NCI-H1436 (cell line): ENCODE measurements at places on chromosomes 12 and 14.

DNA sequence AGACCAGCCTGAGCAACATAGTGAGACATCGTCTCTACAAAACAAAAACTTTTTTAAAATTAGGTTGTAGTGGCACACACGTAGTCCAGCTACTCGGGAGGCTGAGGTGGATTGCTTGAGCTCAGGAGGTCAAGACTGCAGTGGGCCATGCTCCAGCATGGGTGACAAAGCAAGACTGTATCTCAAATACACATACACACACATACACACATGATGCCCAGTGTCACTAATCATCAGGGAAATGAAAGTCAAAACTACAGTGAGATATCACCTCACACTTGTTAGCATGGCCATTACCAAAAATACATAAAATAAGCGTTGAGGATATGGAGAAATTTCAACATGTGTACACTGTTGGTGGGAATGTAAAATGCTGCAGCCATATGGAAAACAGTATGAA is 33.2 kb upstream of the KICS2 start:
- no peak for DNase-seq

DNA sequence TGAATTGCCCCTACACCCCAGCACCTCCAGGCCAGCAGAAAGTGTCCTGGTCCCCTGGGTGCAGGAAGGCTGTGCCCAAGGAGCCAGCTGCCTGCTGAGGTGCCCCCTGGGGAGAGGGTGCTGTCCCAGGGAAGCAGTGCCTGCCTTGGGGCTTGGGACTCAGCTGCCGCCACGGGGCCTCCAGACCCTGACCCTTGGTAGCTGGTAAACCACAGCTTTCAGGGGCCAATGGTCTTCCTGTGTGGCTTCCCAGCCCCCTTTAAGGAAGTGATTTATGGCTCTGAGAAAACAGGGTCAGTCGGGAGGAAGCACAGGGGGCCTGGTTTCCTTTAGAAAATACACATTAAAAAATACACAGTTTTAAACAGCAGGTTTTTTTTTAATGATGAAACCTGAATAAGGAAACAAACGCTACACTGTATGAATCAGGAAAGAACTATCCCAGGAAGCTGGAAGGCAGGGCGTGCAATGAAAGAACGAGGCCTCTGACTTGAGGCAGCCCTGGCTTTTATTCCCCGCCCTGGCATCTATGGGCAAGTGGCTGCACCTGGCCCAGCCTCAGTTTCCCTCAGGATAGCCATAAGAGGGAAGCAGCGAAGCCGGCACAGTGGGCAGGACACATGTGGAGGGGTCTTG is 40.6 kb upstream of the EML1 start:
- DNase-seq, result no peak

DNA sequence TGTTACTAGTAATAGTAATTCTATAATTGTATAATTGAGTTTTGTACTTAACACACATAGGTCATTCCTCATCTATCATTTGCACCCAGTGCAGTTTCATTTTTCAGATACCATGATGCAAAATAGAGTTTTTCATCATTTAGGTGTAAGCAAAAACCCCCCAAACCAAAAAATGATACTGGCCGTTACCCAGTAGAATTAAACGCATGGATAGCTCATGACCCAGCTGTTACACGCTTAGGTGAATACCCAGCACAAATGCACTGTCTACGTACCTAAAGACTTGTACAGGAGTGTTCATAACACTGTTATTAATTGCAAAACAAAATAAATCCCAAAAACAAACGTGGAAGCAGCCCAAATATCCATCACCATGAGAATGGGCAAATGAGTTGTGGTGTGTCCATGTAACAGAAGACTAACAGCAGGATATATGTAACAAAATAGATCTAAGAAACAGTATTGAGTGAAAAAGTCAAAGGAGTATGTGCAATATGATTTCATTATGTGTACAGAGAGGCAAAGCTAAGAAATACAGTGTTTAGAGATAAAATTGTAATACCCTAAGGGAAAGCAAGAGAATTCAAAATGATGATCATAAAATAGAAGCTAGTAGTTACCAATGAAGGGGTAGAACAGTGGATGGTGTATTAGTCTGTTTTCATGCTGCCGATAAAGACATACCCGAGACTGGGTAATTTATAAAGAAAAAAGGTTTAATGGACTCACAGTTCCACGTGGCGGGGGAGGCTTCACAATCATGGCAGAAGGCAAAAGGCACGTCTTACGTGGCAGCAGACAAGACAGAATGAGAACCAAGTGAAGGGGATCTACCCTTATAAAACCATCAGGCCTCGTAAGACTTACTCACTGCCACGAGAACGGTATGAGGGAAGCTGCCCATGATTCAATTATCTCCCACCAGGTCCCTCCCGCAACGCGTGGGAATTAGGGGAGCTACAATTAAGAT is 49.8 kb downstream of the EID3 start:
- DNase-seq, result no peak

GRCh38 chr12:15486859-15487258 is 164.6 kb downstream of the PTPRO start:
- DNase-seq, result no peak

DNA sequence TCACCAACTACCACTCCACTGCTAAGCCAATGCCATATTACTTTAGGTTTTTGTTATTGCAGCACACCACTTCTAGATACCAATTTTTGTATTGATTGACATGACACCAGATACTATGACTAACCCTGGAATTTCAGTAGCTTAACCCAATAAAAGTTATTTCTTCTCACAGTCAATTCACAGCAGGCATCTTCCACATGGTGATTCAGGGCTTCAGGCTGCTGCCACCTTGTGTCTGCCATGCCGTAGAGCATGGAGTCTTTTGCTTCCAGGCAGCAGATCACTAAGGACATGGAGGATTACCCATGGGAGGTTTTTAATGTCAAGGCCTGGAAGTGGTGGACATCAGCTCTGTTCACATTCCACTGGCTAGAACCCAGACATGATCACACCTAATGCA is 56.4 kb upstream of the LTA4H start:
- DNase-seq, result no peak

GRCh38 chr14:70845601-70846000 is 36.3 kb upstream of the MAP3K9 start:
- no peak for DNase-seq

- no peak for DNase-seq
These were observed 3.3 kb downstream of the ACVR1B start for GRCh38 chr12:51954561-51955361.

DNA sequence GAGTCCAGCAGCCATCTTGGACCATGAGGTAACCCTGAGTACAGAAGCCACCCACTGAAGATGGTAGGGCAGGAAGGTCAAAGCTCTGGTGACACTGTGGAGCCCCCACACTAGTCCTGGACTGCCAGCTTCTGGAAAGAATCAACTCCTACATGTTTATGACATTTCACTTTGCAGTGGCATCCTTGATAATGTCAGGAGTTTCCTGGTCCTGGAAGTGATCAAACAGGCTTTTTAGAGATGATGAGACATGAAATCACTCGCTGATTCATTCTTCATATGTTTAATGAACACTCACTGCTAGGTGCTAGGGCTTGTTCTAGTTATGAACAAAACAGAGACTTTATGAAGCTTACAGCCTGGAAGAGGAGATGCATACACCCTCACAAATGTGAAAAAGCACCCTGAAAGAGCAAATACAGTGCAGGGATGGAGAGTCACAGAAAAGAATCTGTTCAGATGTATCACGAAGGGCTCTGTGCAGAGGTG is 15.8 kb upstream of the HNF1A start:
- no peak for DNase-seq

DNA sequence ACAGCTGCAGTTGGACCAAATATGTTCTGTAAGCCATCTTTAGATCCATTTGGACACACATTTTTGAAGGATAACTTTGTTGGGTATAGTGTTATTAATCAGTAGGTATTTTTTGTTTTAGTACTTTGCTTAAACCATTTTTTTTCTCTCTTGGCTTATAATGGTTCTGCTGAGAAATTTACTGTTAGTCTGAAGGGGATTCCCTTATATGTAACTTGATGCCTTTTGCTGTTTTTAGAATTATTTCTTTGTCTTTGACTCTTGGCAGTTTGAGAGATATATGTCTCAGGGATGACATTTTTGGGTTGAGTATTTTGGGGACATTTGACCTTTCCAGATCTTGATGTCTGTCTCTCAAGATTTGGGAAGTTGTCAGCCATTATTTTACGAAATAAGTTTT is 169.8 kb downstream of the GPHN start:
- no peak for DNase-seq

DNA sequence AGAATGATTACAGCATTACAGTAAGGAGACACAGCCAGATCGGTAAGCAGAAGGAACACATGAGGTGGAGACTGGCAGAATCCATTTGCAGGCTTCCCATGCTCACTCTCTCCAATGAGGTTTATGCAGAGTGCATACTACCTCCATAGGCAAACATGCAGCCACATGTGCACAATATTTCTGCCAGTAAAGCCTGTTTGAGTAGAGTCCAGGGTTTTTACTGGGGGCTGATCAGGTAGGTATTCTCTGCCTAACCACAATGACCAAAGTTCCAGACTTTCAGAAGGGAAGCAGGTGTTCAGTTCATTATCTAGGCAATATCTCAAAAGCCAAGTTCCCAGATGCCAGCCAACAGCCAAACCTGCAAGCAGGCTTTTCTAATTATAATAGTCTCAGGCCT is 31.1 kb downstream of the INTS13 start:
- DNase-seq, result no peak

DNA sequence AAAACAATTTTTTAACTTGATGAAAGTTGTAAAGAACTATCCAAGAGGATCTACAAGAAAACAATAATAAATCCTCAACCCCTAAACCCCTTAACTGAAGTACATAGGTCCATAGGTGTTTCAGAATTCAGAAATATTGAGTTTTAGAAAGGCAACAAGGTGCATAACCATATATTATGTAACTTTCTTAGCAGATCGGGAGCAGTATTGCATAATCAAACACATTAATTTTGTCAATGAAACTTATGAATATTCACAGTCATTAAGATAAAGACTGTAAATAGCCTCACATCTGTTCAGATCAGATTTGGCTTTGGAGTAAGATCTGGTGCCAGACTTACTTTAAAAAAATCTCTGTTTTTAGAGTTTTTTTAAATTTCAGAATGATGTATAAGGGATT is 647.1 kb upstream of the FLRT2 start:
- no peak for DNase-seq

GRCh38 chr14:21494902-21495762 is 16.0 kb downstream of the METTL3 start:
- DNase-seq, result no peak

DNA sequence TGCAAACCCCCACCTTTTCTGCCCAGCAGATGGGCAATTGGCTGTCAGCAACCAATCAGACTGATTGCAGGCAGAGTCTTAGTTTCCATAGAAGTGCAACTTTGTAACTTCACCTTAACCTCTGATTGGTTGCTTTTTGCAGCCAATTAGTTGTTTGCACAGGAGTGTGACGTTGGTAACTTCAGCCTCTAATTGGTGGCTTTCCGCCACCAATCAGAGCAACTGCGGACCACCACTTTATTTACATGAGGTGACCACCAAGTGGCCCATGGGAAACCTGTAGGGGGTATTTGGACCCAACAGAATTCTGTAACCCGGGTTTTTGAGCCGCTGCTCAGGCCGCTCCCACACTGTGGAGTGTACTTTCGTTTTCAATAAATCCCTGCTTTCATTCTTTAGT is 32.3 kb downstream of the CDKN1B start:
- DNase-seq, result no peak

GRCh38 chr14:68135566-68135965 is 316.0 kb downstream of the RAD51B start:
- DNase-seq, result no peak

DNA sequence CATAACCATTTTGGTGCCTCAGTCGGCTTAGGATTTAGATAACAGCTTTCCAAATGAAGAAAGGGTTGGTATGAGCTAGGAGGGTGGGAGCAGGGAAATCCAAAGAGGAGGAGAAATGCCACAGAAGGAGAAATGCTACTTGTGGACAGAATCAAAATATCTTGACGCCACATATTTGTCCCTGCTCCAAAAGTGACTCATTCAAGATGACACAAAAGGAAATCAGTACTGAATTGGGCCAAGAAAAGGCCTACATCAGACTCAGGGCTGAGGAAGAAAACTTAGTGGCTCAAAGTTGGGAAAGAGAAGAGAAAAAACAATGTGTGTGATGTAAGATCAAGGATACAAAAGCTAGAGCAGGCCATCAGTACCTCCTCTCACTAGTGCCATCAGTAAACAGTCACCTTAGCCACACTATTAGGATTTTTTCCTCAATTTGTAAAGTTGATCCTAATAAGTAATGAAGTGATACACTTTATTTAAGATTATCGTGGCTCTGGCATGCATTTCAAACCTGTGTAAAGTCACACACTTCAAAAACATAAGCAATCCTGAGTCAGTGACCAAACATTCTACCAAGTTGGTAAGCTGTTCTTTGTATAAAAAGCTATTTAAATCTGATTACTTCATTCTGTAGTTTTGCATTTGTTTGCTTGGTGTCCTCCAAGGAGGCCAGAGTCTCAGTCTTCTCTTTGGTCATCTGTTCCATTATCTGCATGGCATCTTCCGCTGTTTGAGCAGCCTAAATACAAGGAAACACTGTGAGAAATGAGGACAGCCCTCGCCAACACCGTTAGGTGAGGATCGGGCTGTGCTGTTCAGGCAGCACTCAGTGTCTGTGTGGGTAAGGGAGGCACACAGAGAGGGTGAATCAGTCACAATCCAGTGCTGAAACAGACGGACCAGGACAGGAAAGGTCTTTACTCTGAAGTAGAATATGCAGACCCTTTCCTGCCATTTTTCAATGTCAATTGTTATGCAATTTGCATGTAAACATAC is 52.6 kb upstream of the VPS33A start:
- no peak for DNase-seq

DNA sequence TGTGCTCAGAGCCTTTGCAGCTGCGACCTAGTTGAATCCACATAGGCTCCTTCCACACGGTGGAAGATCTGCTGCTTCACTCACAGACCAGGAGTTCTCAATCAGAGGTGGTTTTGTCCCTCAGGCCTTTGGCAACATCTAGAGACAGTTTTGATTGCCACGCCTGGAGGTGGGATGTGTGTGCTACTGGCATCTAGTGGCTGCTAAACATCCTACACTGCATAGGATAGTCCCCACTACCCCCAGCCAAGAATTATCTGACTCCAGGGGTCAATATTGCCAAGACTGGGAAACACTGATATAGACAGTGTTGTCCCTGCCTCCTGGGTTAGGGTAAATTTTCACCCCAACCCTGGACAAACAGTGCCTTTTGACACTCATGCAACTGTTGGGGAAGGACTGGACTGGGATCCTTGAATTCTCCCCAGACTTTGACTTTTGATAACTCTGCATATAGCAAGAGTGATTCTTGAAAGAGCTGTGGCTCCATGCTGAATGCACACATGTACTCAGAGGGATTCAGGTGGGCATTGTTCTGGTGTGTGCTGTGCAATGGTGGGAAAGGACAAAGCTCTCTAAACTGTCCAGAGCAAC is 39.8 kb downstream of the BAZ2A start:
- no peak for DNase-seq

DNA sequence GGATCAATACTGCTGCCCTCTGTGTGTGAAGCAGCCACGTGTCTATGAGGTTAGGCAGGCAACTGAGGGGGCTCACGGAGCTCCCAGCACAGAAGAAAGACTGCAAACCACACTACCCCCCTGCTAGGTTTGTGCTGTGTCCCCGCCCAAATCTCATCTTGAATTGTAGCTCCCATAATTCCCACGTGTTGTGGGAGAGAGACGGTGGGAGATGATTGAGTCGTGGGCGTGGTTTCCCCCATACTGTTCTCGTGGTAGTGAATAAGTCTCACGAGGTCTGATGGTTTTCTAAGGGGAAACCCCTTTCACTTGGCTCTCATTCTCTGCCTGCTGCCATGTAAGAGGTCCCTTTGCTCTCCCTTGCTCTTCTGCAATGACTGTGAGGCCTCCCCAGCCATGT is 68.6 kb downstream of the ACTN1 start:
- no peak for DNase-seq
